ENCODE measurements at places on chromosomes 7 and 10. TPM values are rescaled to one million over a fixed set of nuclear protein-coding genes. Genes with fewer than 3 reads are reported as not detected.
A peak's percentile ranks its signal among the peaks of the same experiment; 100 is the strongest.

The NUDT13 gene
- total RNA-seq: 1.8 TPM

GRCh38 chr10:113933894-113934532 lies 79.6 kb downstream of the NHLRC2 start:
- no peak for DNase-seq

The NRP1 gene
- total RNA-seq: 117 TPM

The SLC18A3 gene
- total RNA-seq: not detected

DNA sequence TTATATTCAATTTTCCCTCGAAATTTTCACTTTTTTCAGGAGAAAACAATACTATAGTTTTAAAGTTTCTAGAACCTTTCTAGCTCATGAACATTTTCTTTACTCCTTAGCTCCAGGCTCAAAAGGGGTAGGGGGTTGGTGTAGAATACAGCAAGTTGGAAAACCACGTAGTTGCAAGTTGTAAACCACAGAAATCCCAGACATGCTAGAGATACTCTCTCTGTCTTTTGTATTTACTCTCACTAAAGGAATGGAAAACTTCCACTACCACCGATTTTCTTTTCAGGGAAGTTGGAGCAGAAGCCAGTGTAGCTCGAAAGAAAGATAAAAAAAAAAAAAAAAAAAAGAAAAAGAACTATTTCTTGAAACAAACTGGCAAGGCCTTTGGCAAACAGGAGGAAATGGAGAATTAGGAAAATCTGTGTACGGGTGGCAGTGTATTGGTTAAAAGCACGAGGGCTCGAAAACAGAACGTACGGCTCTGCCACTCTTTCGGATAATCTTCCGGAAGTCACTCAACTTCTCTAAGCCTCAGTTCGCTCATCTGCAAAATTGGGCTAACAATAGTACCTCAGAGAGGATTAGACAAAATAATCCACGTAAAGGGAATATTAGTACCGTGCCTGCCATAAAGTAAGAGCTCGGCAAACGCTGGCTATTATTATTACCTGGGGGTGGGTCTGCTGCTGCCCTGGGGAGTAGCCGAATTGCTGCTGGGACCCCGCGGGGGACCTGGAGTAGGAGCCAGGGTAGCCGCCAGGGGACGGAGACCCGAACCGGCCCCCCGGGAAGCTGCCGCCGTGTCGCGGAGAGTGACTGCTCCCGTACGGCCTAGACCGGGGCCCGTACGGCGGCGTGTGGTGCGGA lies 628 bp downstream of the MPLKIP start:
- DNase-seq: peak; percentile 33

- DNase-seq: no peak
These were observed 98.3 kb downstream of the TRRAP start for GRCh38 chr7:98976396-98977185.

DNA sequence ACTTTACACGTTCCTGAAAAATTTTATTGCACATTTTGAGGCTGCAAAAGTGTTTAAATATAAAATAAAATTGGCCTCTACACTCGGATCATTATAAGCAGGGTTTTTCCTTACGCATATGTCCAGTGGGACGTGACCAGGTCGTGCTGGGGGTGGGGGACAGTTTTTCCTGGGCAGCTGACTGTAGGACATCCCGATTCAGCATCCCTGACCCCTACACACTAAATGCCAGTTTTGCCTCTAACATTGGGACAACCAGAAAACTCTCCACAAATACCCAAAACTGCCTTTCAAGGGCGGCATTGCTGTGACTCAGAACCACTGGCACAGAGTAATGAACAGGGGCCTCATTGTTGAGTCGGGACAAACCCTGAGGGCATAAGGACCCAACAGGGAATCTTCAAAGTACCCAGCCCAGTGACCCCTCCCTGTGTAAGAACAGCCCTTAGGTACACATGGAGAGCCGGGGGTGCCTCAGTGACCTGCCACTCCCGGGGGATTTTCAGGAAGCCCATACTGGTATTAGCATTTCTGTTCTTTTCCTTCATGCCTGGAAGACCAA lies 170.6 kb downstream of the ARHGAP21 start:
- no peak for DNase-seq

The CACNB2 gene
- total RNA-seq: 3.3 TPM

DNA sequence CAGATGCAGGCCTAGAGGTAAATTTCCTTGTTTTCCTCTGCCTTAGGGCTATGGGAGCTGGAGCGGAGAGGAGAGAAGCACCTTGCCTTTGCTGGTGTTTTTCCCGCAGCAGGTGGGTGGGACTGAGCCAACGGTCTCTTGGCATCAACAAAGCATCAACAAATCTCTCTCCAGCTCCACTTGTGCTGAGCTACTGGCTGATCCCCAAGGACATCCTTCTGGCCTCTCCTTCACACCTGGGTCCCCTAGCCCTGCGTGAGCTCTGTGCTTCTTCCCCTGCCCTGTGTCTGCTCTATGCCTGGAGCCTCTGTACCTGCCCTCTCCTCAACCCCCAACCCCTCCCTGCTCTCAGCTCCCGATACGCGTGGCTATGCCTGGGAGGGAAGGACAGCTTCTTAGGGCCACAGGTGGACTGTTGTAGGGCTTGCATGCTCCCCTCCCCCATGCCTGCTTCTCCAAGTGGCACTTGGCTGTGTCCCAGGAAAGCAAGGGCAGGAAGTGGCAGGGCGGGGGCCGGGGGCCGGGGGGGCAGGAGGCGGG lies 3.2 kb upstream of the CLDN4 start:
- DNase-seq: peak; percentile 81

Data from MCF 10A (cell line).